ENCODE measurements at places on chromosomes 3 and 15.

DNA sequence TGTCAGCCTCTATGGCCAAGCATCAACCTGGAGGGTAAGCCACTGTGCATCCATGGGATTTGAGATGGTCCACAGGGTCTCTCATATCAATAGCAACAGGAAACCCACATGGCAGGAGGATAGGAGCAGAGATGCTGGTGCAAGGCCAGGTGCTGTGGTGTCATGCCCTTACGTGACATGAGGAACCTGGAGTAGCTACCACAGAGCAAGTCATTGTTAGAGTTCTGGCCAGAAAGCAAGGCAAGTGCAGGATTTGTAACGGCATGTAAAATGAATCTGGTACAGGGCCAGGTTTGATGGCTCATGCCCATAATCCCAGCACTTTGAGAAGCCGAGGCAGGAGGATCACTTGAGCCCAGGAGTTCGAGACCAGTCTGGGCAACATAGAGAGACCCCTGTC lies 14.8 kb upstream of the ZNF774 start:
- DNase-seq: no peak

DNA sequence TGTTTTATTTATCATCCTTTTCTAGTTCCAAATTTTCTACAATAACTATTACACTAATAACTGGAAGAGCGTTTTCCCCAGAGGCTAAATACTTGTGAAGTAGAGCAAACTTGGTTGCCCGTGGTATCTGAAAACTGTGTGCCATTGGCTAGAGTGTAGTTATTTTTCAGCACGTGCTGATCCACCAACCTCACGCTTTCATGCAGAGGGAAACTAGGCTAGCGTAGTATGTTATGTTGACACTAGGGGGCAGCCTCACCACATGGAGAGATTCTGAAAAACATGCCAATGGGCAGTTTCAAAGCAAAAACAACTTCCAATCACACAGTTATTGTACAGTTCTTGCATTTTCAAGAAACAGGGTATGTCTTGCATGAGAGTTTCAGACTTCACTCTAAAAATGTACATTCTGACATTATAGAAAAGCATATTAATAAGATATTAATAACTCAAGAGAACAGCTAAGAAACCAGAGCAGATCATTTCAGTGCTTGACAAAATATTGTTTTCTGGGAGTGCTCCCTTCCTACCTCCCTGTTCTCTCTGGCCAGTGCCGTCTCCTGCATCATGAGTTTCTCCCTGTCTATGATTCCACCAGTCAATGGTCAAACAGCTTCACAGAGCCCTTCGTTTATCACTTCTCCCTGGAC lies 39.7 kb downstream of the SPATA12 start:
- peak; percentile 62 for DNase-seq

GRCh38 chr15:62456011-62456920 lies 291.2 kb upstream of the C2CD4B start:
- no peak for DNase-seq

DNA sequence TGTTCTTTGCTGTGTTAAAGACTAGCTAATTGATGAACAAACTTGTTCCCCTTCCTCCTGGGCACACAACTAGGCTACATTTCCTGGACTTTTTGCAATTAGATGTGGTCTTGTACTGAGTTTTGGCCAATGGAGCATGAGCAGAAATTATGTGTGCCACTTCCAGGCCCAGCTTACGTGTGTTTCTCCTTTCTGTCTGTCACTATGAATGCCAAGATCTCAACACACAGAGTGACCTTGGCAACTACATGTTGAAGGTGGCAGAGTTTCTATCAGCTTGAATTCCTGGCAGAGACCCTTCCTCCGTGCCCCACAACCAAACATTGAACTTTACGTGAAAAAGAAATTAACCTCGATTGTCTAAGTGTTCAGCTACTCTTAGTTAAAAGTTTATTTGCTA lies 81.7 kb upstream of the PIAS1 start:
- no peak for DNase-seq

- no peak for DNase-seq
Measured at GRCh38 chr3:165185707-165186327, 10.4 kb downstream of the SLITRK3 start.

DNA sequence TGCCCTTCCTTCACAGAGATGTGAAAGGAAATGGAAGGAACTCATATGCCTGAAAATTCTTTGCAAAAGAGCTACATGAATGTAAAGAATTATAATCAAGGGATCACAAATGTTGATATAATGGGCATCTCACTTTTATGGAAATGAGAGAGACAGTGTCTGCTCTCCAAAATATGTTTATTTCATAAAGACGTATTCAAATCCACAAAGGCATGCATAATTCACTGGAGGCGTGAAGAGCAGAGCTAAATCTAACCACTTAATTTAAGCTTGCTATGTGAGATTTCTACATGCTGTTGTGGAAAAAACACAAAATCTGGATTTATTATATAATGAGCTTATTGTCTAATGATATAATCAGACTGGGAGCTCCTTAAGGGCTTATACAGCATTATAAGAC lies 469.1 kb downstream of the RAP2B start:
- DNase-seq: no peak

GRCh38 chr3:194960446-194961032 lies 274.9 kb downstream of the FAM43A start:
- DNase-seq: no peak

DNA sequence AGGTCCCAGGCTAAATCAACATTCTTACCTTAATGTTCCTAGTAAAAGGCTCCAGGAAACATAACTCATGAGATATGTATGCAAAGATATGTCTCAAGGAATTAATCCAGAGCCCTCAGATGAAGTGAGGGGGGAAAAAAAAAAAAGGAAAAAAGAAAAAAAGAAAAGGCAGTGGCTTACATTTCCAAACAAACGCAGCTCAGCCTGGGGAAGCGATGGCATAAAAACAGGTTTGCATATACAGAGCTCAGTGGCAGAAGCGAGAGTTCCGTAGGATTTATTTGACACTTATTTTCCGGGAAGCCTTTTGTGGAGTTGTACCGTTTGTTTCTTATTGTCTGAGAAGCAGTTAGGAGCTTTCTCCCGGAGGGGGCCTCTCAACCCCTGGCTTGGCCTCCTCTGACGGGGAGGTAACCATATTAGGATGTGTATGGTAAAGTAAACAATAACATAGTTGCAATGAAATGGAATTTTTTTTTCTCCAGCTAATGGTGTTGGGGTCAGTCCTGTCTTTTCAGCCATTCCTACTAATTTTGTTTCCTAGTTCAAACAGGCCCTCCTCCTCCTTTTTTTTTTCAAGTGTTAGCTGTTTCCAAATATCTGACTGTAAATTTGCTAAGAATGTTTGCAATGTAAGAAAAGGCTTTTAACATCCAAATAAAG lies 338.6 kb downstream of the FOXP1 start:
- DNase-seq: no peak

DNA sequence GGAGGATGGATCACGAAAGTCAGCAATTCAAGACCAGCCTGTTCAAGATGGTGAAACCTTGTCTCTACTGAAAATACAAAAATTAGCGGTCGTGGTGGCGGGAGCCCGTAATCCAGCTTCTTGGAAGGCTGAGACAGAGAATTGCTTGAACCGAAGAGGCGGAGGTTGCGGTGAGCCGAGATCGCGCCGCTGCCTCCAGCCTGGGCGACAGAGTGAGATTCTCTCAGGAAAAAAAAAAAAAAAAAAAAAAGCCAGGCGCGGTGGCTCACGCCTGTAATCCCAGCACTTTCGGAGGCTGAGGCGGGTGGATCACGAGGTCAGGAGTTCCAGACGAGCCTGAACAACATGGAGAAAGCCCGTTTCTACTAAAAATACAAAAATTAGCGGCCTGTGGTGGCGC lies 5.0 kb downstream of the EAF2 start:
- DNase-seq: no peak

DNA sequence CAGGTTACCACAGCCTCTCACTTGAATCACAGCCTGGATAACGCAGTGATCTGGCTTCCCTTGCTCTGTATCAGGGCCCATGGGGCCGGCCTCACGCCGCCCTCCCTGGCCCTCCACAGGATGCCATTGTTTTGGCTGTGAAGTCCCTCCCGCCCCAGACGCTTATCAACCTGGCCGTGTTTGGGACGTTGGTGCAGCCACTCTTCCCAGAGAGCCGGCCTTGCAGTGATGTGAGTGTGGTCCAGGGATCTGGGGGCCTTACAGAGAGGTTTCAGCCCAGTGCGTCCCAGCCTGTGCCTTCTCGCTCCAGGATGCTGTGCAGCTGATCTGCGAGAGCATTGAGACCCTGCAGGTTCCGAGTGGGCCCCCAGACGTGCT lies 6.6 kb downstream of the VWA5B2 start:
- DNase-seq: no peak

DNA sequence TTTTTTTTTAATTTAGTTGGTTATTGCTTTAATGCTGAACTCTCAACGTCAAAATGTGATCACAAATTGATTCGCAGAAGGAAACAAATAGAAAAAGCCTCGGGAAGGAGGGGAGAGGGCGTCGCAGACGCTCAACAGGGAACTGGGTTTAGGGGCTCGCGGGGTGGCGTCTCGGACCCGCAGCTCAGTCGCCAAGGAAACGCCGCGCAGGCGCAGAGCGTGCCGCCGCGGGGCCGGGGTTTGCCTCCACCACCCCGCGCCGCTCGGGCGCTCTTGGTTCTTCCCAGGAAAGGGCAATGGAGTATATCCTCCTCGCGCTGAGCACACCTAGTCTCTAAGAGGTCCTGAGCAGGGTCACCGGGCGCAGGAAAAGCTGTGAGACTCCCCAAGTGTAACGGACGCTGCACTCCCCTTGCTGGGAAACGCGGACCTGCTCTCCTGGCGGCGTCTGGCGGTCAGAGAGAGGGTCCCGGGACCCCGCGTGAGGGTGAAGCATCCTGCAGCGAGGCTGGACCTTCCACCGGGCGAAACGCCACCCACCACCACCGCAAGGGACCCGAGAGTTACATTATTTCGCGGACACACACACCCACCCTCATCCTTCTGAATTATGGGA lies 753 bp downstream of the PLCH1 start:
- DNase-seq: peak; percentile 59

GRCh38 chr3:184099806-184100686 lies 3.2 kb downstream of the HTR3E start:
- DNase-seq: no peak

DNA sequence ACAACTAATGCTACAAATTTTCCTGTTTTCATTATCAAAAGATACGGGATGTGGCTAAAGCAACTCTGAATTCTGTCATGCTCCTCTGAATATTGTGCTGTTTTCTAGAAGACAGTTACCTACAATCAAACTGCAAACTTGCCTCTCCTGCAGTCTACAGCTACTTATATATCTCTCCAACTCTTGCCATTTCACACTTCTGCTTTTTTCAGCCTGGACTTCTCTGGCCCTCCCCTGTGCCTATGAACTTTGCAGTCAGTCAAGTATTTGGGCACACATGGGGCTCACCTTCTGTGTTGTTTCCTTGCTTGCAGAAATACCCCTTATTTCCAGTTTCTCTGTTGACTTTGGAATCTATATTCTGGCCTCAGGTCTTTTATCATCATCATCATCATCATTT lies 575.6 kb downstream of the GRM7 start:
- no peak for DNase-seq

- DNase-seq: no peak
Measured at GRCh38 chr3:191342411-191342810, 12.1 kb upstream of the UTS2B start.

DNA sequence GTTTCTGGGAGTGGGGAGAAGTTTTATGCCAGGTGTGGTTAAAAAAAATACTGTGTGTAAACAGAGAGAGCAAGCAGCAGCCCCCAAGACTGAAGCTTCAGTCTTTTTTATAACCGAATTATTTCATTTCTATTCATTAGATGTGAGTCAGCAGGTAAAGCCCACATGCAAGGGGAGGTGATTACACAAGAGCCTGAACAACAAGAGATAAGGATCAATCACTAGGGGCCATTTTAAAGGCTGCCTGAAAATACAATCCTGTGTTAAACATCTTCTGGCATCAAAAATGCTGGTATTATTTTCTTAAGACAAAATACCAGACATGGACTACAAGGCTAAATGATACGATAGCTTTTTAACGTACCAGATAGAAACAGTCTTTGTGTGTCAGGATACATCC lies 217.3 kb downstream of the SUCLG2 start:
- no peak for DNase-seq

DNA sequence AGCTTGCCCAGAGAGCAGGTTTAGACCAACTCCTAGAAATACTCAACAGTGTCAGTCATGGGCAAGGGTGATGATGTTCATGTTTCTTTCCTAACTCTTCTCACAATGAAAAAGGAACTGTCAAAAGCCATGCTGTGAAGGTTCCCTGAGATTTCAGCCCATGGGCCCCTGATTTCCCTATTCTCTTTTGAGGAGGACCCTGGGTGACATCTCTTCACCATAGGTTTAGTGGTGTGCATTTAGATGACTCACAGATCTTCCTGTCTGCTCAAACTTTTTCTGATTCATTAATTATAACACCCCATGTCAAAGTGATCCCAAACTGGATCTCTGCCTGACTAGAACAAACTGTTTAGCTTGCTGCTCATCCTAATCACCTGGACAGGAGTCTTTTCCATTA lies 108.0 kb downstream of the BBX start:
- DNase-seq: no peak

GRCh38 chr3:119597548-119598288 lies at the start of gene PLA1A:
Gene PLA1A, plus strand, starts transcription at chr3:119597885. Its CDS starts 29 bp downstream, at chr3:119597914.
- DNase-seq: no peak

DNA sequence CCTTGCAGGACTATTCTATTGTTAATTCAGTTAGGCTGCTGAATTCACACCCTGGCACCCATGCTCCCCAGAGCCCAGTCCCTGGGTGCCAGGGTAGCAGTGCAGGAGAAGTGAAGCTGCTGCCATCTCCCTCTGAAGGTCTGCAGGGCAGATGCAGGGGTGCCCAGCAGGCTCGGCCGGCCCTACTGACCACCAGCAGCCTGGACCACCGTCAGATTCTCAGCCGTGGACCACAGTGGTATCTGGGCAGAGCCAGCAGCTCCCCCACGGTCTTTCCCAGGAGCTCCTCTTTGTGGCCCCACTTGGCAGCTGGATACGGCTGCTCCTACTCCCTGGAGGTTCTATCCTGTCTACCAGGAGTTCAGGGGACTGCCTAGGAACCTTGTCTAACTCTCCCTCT lies 46.8 kb downstream of the ALDH1L1 start:
- DNase-seq: no peak

GRCh38 chr15:91192690-91193377 lies 92.8 kb downstream of the SV2B start:
- DNase-seq: no peak

DNA sequence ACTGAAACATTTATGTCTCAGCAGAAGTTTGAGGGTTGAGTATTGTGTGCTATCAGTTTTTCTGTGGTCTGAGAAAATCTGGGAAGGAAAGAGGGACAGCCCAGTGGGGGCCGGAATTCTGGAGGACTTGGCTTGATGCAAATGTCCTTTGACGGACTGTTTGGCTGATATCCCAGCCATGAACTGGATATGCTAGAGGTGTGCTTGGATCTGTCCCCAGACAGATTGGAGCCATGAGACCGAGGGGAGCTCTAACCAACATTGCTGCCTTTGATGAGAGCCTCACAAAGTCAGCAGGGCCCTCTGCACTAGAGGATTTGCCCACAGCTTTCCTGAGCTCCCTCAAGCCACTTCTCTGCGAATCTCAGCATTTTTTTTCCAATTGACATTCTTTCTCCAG lies 405.6 kb downstream of the NTRK3 start:
- no peak for DNase-seq
